PC-9 (cell line): ENCODE measurements at places on chromosomes 5 and 9.

- no peak for DNase-seq
These were observed 94.0 kb downstream of the CAVIN4 start for GRCh38 chr9:100671898-100672297.

- DNase-seq = peak; percentile 58
These were observed 125.1 kb downstream of the PDE4D start for GRCh38 chr5:59768152-59769040.

GRCh38 chr9:135998410-135999071, 37.4 kb upstream of the UBAC1 start:
- no peak for DNase-seq

DNA sequence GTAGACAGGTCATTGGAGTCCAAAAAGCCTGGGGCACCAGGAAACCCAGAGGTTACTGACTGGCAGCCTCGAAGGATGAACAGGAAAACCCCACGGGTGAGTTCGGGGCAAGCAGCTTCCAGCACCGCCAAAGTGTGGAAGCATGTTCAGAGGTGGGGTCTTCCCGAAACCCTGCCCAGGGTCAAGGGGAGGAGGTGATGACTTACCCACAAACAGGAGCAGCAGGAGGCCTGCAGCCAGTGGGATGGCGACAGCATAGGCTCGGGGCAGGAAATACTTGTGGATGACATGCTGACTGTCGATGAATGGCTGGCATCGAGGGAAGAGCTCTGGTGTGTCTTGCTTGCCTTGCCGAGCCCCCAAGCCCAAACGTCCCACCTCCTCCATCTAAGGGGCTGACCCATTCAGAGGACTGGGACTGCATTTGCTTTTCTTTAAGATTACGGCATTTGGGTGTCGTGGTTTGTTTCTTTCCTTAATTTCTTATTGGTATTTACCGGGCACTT, 1.3 kb downstream of the DPM2 start:
- no peak for DNase-seq

GRCh38 chr5:78841767-78842166, 143.3 kb downstream of the ARSB start:
- DNase-seq = no peak

DNA sequence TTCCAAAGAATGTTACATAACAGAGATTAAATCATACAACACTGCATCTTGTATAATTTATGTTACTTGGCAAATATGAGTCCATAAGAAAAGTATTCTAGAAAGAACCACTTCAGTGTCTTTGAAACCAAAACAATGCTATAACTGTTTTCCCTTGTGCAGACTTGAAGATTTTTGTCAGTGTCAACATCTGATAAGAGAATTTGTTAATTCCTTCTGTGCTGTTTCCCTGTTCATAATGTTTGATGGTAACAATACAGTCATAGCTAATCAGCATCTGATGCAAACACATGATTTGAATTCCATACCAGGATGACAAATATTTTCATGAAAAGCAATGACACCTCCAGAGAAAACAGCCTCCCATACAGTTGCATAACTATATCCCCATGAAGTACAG, 306.8 kb downstream of the SEMA5A start:
- peak; percentile 82 for DNase-seq

DNA sequence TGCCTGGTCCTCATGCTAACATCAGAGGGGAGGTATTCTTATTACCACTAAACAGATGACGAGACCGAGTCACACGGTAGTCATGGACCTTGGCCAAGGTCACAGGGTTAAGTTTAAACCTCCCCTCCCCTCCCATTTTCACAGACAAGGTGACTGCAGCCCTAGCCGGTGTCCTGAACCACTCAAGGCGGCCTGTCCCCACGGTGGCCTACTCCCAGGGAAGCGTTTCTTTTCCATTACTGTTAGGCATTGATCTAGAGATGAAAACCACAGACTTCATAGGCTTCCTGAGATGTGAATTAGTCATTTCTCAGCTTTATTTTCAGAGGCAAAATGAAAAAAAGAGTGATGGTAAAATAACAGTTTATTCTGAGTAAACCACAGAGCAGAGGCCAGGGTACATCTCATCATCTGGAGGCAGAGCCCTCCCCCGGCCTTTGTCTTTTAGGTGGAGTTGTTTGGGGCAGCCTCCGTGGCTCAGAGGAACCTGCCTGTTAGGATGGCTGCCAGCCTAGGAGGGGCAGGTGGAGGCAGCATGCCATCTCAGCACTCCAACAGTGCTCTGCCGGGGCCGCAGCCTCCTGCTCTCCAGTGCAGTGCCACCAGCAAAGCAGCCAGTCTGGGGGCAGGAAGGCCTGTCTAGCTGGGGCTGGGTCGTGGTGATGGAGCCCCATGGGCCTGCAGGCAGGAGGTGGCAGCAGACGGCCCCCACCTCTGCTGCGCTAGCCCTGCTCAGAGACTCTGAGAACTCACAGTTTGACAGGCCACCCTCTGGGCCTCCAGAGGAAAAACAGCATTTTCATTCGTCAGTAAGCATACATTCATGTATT, 71.2 kb downstream of the RAPGEF1 start:
- DNase-seq = no peak

GRCh38 chr9:26656003-26656870, 236.4 kb downstream of the CAAP1 start:
- DNase-seq = no peak

- DNase-seq = no peak
These were observed 442.1 kb downstream of the TLE4 start for GRCh38 chr9:80013891-80014290.
